Activated B cell treated with CpG ODN at 0.5 μM for 24 hours (primary cell): ENCODE measurements at places on chromosomes 3 and 15.
A peak's percentile ranks its signal among the peaks of the same experiment; 100 is the strongest.

DNA sequence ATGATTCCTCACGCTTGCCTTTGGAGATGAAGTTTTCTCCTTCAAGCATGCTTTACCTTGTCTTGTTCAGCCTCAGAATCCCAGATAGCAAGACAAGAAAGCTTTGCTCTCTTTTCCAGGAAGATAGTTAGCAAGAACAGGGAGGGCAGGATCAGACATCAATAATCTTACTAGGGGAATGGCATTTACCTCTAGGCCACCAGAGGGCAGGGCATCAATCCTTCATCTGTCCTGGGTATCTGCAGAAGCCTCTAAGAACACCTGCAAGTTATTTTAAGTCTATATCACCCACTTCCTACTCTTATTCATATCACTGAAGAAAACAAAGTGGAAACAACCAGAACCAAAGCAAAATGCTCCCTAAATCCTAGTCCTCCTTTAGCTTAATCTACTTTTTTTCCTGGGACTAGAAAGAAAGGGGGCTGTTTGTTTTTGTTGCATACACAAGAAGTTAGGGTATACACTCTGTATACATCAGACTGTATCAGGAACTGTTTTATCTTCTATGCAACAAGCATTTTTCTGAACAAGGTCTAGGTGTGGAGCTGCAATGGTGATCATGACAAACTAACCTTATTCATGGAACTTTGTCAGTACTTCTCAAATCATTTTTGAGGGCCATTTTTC, 862.5 kb downstream of the CADM2 start:
- no peak overlapping the region for H3K4me3 ChIP-seq
- H3K27me3 ChIP-seq = no peaks in the 10 kb centered on the region
- DNase-seq = no peak
- H3K27ac ChIP-seq = no peak overlapping the region
- no peaks in the 10 kb centered on the region for H3K36me3 ChIP-seq

DNA sequence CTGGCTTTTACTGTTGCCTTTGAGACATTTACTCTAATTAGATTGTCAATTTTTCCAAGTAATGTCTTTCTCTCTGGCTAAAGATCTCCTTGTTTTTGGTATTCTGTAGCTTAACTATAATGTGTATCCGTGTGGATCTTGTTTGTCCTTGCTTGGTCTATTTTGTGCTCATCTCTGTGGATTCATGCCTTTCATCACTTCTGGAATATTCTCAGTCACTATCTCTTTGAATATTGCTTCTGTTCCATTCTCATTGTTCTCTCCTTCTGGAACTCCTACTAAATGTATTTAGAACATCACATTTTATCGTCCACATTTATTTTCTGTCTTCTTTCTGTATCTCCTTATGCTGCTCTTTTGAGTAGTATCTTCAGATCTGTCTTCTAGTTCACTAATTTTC, 12.7 kb downstream of the PGPEP1L start:
- no peaks in the 10 kb centered on the region for H3K4me1 ChIP-seq
- DNase-seq = no peak
- H3K4me3 ChIP-seq = no peak overlapping the region
- H3K27me3 ChIP-seq = peaks cover 3% of the 10 kb centered on the region
- no peak overlapping the region for H3K27ac ChIP-seq

DNA sequence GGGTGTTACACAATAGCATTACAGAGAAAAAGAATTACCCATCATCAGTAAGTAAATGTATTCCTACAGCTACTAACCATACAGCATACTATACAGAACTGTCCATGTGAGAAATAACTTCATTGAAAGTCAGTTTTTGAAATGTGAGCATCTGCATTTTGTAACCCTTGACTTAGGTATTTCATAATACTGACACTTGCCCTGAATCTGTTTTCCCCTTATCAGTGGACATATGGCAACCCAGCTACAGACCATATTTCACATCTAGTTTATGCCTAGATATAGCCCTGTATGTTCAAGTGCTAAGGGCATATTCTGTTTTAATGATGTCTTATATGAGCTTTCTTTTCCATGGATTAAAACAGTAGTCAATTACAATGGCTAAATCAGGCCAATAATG, 297.6 kb downstream of the TBC1D5 start:
- H3K27me3 ChIP-seq = no peaks in the 10 kb centered on the region
- H3K36me3 ChIP-seq = peaks cover 49% of the 10 kb centered on the region
- no peak overlapping the region for H3K27ac ChIP-seq
- H3K4me3 ChIP-seq = no peak overlapping the region

- H3K4me1 ChIP-seq = no peaks in the 10 kb centered on the region
- peaks cover 38% of the 10 kb centered on the region for H3K27me3 ChIP-seq
- H3K36me3 ChIP-seq = no peaks in the 10 kb centered on the region
- H3K4me3 ChIP-seq = no peak overlapping the region
Measured at GRCh38 chr3:70943886-70944285, 631.4 kb upstream of the MDFIC2 start.

DNA sequence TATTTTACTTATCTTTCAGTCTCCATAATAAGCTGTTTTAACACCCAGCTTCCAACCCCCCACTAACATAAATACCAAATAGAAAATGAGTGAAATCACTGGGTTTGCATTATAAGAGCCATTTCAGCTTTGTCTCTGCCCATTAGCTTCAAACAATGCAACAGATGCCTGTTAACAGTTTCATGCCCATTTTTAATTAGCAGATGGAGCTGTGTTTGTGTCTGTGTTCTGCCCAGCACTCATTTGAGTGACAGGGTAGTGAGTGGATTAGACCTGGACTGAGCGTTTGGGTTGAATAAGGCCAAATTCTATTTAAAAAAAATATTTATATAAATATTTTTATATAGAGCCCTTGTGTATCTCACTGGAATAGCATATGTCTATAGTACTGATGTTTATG, 7.4 kb downstream of the RAB8B start:
- H3K36me3 ChIP-seq = peaks cover 28% of the 10 kb centered on the region
- H3K4me3 ChIP-seq = no peak overlapping the region
- H3K27ac ChIP-seq = no peak overlapping the region
- no peaks in the 10 kb centered on the region for H3K27me3 ChIP-seq
- no peak for DNase-seq

GRCh38 chr3:4836516-4836915, 142.7 kb upstream of the BHLHE40 start:
- H3K36me3 ChIP-seq = peaks cover 73% of the 10 kb centered on the region
- no peak overlapping the region for H3K4me3 ChIP-seq
- peaks cover 61% of the 10 kb centered on the region for H3K4me1 ChIP-seq
- H3K27me3 ChIP-seq = no peaks in the 10 kb centered on the region
- H3K27ac ChIP-seq = no peak overlapping the region

DNA sequence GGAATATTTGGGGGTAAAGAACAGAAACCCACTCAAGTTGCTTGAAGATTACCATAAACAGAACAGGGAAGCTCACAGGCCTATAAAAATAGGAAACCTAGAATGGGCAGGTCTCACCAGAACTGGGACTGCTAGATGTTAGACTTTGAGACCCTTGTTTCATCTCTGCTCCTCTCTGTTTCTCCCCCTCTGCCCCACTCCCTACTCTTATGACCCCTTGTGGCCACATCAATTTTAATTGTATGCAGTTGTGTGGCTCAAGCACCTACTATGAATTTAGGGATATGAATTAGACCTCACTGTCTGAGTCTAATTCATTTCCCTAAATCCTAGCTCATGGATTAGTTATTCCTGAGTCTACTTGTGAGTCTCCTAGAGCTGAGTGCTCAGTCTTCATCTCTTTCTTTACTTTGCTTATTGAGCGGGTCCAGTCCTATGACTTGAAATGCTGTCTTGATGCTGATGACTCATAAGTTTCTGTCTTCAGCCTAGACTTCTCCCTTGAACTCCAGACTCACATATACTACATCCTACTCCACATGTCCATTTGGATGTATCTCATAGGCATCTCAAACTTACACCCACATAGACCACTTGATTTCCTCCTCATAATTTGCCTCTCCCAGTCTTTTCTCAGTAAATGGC, 78.7 kb downstream of the ITPR1 start:
- no peak for DNase-seq
- H3K4me1 ChIP-seq = peaks cover 64% of the 10 kb centered on the region
- no peak overlapping the region for H3K4me3 ChIP-seq
- H3K36me3 ChIP-seq = peaks cover 29% of the 10 kb centered on the region
- H3K27me3 ChIP-seq = no peaks in the 10 kb centered on the region

GRCh38 chr3:191382661-191383060, 52.3 kb upstream of the UTS2B start:
- peaks cover 82% of the 10 kb centered on the region for H3K36me3 ChIP-seq
- DNase-seq = no peak
- H3K4me3 ChIP-seq = no peak overlapping the region
- H3K27ac ChIP-seq = peak overlapping the region; percentile 68

DNA sequence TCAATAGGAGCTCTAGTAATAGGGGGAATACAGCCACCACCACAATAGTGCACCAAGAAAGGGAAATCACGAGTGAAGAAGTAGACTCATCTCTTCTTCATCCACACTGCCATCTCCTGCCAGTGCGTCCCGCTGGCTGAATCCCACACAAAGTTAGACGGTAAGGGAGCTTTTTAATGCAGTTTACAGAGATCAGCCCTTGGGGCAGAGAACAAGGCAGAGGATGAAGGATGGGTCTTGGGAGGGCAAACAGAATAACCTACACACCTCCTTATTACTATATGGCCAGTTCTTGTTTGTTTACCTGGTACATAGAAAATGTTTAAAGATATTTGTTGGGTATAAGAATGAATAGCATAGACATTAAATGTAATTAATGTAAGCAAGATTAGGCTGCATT, 11.0 kb upstream of the DPH6 start:
- no peaks in the 10 kb centered on the region for H3K4me1 ChIP-seq
- no peaks in the 10 kb centered on the region for H3K36me3 ChIP-seq
- DNase-seq = no peak
- H3K4me3 ChIP-seq = no peak overlapping the region
- no peak overlapping the region for H3K27ac ChIP-seq
- H3K27me3 ChIP-seq = no peaks in the 10 kb centered on the region

GRCh38 chr3:170033489-170033888, 4.3 kb upstream of the GPR160 start:
- no peak overlapping the region for H3K4me3 ChIP-seq
- no peaks in the 10 kb centered on the region for H3K27me3 ChIP-seq
- no peak overlapping the region for H3K27ac ChIP-seq
- peaks cover 2% of the 10 kb centered on the region for H3K36me3 ChIP-seq
- no peak for DNase-seq

- H3K4me3 ChIP-seq = no peak overlapping the region
- no peak overlapping the region for H3K27ac ChIP-seq
- DNase-seq = no peak
- peaks cover 8% of the 10 kb centered on the region for H3K36me3 ChIP-seq
- H3K4me1 ChIP-seq = no peaks in the 10 kb centered on the region
- peaks cover 3% of the 10 kb centered on the region for H3K27me3 ChIP-seq
Measured at GRCh38 chr3:172626021-172626640, 84.7 kb downstream of the NCEH1 start.

DNA sequence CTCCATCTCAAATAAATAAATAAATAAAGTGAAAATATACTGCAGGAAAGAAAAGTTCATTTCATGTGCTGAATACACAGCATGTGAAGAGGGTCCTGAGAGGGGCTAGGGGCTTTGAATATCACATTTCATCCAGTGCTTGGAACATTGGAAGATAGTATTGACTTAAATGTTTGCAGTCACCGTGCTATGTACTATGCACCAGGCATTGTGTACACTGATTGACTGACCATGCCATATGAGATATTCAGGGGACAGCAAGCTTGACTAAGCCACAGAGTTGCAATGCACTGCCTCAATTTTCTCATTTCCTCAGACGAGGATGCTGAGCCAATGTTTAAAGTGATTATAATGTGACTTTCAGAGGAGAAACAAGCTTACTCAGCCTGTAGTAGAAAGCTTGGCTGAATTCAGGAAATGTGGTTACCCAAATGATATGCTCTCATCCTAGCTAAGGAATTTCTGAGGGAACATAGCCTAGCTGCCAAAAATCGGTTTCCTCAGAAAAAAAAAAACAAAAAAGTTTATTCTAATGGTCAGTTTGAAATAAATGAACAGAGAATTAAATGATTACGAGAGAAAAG, 557.9 kb downstream of the FGF12 start:
- no peaks in the 10 kb centered on the region for H3K4me1 ChIP-seq
- no peak overlapping the region for H3K27ac ChIP-seq
- no peak for DNase-seq
- H3K4me3 ChIP-seq = no peak overlapping the region
